ENCODE measurements at places on chromosomes 16 and 17.

DNA sequence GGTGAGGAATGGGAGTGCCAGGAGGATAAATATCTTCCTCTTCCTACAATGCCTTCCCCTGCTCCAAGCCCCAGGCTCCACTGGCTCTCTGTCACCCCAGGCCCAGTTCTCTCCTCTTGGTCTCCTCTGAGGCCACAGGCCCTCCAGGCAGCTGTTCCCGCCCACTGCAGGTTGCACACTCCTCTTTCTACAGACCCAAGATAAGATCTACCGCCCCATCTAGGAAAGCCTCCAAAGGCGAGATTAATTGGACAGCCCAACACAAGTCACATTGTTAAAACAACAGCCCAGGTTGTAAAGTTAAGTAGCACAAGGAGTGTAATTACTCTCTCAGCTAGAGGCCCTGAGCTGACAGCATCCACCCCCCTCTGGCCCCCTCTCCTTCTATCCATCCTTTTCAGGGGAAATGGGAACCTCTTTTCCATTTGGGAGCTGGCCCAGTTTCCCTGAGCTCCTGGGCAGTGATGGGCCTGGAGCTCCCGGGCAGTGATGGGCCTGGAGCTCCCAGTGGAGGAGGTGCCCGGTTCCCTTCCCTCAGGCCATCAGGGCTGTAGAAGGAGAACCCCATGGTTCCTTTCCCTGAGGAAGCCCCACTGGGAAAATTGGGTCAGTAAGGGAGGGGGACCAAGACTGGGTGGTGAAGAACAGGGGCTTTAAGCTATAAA, 7.3 kb downstream of the DLX4 start:
- no peak for DNase-seq

- DNase-seq: no peak
These were observed 14.2 kb upstream of the TMEM170A start for GRCh38 chr16:75478480-75479345.

GRCh38 chr16:20904507-20905081, 4.0 kb downstream of the LYRM1 start:
- no peak for DNase-seq

- no peak for DNase-seq
These were observed 14.2 kb downstream of the ATP6V0A1 start for GRCh38 chr17:42472709-42473521.

GRCh38 chr16:89407282-89407924, 83.0 kb downstream of the ANKRD11 start:
- DNase-seq: no peak

GRCh38 chr17:32307658-32308057, 34.3 kb downstream of the C17orf75 start:
- DNase-seq: no peak

DNA sequence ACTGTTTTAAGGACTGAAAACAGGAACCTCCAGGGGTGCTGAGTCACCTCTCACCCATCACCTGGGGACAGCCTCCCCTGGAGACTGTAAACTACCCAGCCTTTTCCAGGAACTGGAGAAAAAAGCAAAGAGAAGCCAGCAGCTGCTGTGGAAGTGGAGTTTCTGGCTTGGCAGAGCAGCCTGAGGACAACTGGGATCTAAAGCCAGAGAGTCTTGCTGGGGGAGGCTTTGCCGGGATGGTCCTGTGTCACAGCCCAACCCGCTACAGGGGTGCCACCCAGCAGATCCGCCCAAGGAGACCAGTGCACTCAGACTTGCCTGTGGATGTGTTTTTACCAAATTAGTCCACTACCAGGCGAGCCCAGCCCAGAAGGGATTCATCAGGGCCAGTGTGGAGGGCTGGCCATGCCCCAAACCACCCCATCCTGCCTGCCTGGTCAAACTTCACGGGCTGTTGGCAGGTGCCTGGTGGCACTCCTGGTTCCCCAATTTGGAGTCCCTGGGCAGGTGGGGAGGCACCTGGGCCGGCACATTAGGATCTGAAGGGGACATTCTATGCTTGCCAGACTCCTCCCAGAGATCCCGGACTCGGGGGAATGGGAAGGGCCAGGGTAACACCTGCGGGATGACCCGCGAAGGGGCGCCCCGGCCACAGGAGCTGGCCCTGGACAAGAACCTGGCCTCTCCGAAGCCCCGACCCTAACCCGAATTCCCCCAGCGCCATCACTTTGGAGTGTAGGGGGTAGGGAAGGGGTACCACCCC, 771 bp downstream of the MSRB1 start:
- no peak for DNase-seq

Measured in neuronal stem cell (in vitro differentiated cells).